Transverse colon (tissue), 4 donors: ENCODE measurements at places on chromosomes 4 and X. TPM values are rescaled to one million over a fixed set of nuclear protein-coding genes. Genes with fewer than 3 reads are reported as not detected.

DNA sequence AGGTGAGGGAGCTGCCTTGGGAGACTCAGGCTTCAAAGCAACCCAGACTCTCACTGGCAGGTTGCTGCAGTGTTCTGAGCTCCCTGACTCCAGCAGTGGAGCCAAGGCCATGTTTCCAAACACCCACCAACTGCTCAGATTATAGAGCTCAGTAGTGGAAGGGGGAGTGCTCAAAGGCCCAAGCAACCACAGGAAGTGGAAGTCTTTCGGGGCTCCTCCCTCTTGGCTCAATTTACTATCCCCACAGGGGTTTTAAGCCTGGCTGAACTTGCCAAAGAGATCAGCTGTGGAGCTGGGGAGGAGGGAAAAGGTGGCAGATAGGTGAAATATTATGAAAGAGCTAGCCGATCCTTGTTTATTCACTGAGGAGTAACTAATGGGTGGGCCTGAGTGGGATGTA lies 82.5 kb downstream of the HPRT1 start:
- H3K4me3 ChIP-seq, result no peak overlapping the region
- H3K4me1 ChIP-seq, result no peaks in the 10 kb centered on the region
- H3K27ac ChIP-seq, result no peak overlapping the region
- DNase-seq, result no peak
- H3K36me3 ChIP-seq, result no peaks in the 10 kb centered on the region
- H3K27me3 ChIP-seq, result peaks cover 44% of the 10 kb centered on the region

GRCh38 chr4:187501731-187502130 lies 493.8 kb upstream of the ZFP42 start:
- H3K4me1 ChIP-seq, result no peaks in the 10 kb centered on the region
- H3K27ac ChIP-seq, result no peak overlapping the region
- H3K27me3 ChIP-seq, result no peaks in the 10 kb centered on the region
- no peaks in the 10 kb centered on the region for H3K36me3 ChIP-seq
- H3K4me3 ChIP-seq, result no peak overlapping the region

- H3K27me3 ChIP-seq, result no peaks in the 10 kb centered on the region
- peak; percentile 100 for DNase-seq
- peak within 1 kb of the TSS; percentile 99 for H3K27ac ChIP-seq
- peaks cover 8% of the 10 kb centered on the region for H3K4me1 ChIP-seq
- no peaks in the 10 kb centered on the region for H3K36me3 ChIP-seq
Observed at GRCh38 chrX:44872821-44873414, at the start of gene KDM6A. TSS of gene KDM6A (plus strand) at chrX:44873188. CDS start at chrX:44873552, 364 bp downstream.

GRCh38 chr4:187128976-187129375 lies 405.3 kb upstream of the FAT1 start:
- DNase-seq, result no peak
- no peaks in the 10 kb centered on the region for H3K4me1 ChIP-seq
- no peak overlapping the region for H3K4me3 ChIP-seq
- no peaks in the 10 kb centered on the region for H3K36me3 ChIP-seq

DNA sequence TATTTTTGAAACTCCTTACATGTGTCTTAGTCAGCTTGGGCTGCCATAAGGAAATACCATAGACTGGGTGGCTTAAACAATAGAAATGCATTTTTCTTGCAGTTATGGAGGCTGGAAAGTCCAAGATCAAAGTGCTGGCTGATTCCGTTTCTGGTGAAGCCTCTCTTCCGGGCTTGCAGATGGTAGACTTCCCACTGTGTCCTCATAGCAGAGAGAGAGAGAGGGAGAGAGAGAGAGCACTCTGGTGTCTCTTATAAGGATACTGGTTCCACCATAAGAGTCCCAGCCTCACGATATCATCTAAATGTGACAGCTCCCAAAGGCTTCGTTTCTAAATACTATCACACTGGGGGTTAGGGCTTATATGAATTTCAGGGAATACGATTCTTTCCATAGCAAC lies 39.7 kb downstream of the ENPEP start:
- H3K36me3 ChIP-seq, result no peaks in the 10 kb centered on the region
- DNase-seq, result no peak
- H3K4me1 ChIP-seq, result peaks cover 10% of the 10 kb centered on the region
- H3K4me3 ChIP-seq, result peak overlapping the region; percentile 38
- no peaks in the 10 kb centered on the region for H3K27me3 ChIP-seq

DNA sequence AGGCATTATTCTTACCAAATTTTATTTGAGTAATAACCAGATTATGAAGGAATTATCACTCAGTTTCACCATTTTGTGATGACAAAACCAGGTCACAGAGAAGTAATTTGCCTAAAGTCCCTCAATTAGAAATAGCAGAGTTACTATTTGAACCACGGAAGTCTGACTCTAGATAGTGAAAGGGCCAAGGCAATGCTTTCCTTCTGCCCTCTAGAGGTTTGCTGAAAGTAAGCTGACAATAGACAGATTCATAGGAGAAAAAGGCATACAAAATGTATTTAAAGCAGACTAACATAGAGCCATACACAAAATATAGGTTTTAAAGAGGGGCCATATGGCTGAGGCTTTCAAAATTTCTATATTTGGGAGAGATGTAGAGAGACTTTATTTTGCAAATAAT lies 43.1 kb downstream of the CXXC4 start:
- H3K4me3 ChIP-seq, result no peak overlapping the region
- DNase-seq, result no peak
- H3K27me3 ChIP-seq, result no peaks in the 10 kb centered on the region
- H3K36me3 ChIP-seq, result no peaks in the 10 kb centered on the region

The TEX13A gene
- total RNA-seq, result not detected

DNA sequence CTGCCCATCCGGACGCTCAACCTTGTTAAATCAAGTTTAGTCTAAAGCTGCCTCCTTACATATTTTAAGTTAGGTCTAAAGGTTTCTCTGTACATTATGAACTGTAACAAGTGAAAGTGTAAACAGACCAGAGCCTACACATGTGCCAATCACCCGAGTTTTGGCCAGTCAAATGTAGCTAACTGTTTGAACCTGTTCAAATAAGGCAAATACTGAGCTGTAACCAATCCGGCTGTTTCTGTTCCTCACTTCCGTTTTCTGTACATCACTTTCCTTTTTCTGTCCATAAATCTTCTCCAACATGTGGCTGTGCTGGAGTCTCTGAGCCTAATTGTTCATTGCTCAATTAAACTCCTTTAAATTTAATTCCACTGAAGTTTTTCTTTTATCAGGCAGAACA lies 113.3 kb upstream of the SHISA3 start:
- no peak overlapping the region for H3K27ac ChIP-seq
- no peak for DNase-seq
- no peaks in the 10 kb centered on the region for H3K4me1 ChIP-seq
- H3K27me3 ChIP-seq, result no peaks in the 10 kb centered on the region
- H3K4me3 ChIP-seq, result no peak overlapping the region

DNA sequence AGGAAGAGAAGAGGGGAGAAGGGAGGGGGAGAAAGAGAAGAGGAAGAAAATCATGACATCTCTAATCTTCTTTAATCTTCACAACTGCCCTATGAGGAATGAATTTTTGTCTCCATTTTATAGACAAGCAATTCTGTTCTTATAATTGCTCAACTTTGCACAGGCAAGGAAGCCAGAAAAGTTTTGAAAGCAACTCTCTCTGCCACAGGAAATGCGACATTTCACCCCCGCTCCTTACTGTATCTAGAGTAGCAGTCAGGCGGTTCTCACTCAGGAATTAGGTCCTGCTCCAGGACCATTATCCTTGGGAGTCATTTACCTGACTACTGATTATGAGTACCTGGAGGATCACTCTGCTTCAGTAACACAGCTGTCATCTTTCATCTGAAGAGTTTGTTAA lies 69.2 kb upstream of the FAM9A start:
- no peak for DNase-seq
- no peak overlapping the region for H3K4me3 ChIP-seq
- H3K27ac ChIP-seq, result no peak overlapping the region
- no peaks in the 10 kb centered on the region for H3K36me3 ChIP-seq
- H3K4me1 ChIP-seq, result no peaks in the 10 kb centered on the region

DNA sequence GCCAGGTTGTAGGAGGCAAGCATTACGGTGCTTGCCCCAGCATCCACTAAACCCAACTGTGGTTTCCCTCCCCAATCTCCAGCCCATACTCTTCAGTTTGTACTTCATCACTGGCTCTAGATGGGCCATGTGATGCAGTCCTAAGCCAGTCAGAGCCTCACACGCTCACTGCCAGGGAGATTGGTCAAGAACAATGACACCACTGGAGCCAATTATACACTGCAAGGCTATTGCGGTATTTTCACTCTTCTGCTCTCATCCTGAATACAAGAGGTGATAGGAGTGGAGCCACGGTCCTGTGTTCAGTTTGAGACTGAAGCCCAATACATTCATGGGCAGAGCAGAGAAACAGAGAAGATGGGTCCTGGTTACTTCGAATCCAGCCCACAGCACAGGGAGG lies 58.4 kb downstream of the SEPSECS start:
- H3K36me3 ChIP-seq, result no peaks in the 10 kb centered on the region
- H3K4me1 ChIP-seq, result no peaks in the 10 kb centered on the region
- H3K27me3 ChIP-seq, result peaks cover 10% of the 10 kb centered on the region

GRCh38 chr4:74669702-74670101 lies 124.6 kb downstream of the BTC start:
- H3K36me3 ChIP-seq, result no peaks in the 10 kb centered on the region
- no peak overlapping the region for H3K4me3 ChIP-seq
- DNase-seq, result no peak
- H3K27ac ChIP-seq, result no peak overlapping the region
- peaks cover 32% of the 10 kb centered on the region for H3K4me1 ChIP-seq
- H3K27me3 ChIP-seq, result no peaks in the 10 kb centered on the region

- H3K27ac ChIP-seq, result no peak overlapping the region
- no peaks in the 10 kb centered on the region for H3K4me1 ChIP-seq
- no peak for DNase-seq
- no peak overlapping the region for H3K4me3 ChIP-seq
Observed at GRCh38 chrX:26922278-26922677, 540.9 kb downstream of the PPP4R3C start.

GRCh38 chrX:68488657-68489056 lies 10.2 kb upstream of the YIPF6 start:
- no peak overlapping the region for H3K4me3 ChIP-seq
- H3K27ac ChIP-seq, result peak overlapping the region; percentile 51
- no peaks in the 10 kb centered on the region for H3K4me1 ChIP-seq
- no peaks in the 10 kb centered on the region for H3K27me3 ChIP-seq
- peak; percentile 71 for DNase-seq

DNA sequence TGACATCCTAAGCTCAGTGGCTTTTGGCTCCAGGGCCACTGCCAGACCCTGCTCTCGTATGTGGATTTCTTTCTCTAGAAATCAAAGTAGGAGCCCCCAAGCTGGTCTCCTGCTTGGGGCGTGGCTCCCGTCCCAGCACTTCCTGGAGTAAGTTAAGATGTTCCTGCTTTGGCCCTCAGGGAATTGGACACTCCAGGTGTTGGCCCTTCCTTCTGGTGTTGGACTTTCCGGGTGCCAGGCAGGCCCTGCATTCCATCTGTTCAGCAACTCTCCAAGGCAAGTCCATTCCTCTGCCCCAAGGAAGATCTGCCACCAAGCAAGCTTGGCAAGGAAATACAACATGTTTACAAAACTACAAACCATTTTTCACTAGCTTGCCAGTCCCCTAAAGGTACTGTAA lies 22.1 kb upstream of the GPC4 start:
- no peak overlapping the region for H3K27ac ChIP-seq
- H3K27me3 ChIP-seq, result no peaks in the 10 kb centered on the region
- no peaks in the 10 kb centered on the region for H3K36me3 ChIP-seq
- no peak for DNase-seq
- no peak overlapping the region for H3K4me3 ChIP-seq
- H3K4me1 ChIP-seq, result no peaks in the 10 kb centered on the region

- H3K27me3 ChIP-seq, result no peaks in the 10 kb centered on the region
- no peaks in the 10 kb centered on the region for H3K4me1 ChIP-seq
- peak; percentile 13 for DNase-seq
- no peaks in the 10 kb centered on the region for H3K36me3 ChIP-seq
Observed at GRCh38 chrX:78571849-78572248, 87.3 kb downstream of the RTL3 start.

- no peaks in the 10 kb centered on the region for H3K36me3 ChIP-seq
- H3K4me3 ChIP-seq, result no peak overlapping the region
- peaks cover 19% of the 10 kb centered on the region for H3K4me1 ChIP-seq
- DNase-seq, result no peak
- H3K27ac ChIP-seq, result no peak overlapping the region
- H3K27me3 ChIP-seq, result no peaks in the 10 kb centered on the region
Observed at GRCh38 chrX:39487969-39488330, 609.8 kb downstream of the BCOR start.

GRCh38 chrX:155334486-155335336 lies at the start of gene CLIC2:
TSS of gene CLIC2 (minus strand) at chrX:155334614. CDS start at chrX:155334427, 187 bp downstream.
- DNase-seq, result peak; percentile 17
- no peaks in the 10 kb centered on the region for H3K4me1 ChIP-seq
- H3K27ac ChIP-seq, result peak within 1 kb of the TSS; percentile 50
- peak within 1 kb of the TSS; percentile 30 for H3K4me3 ChIP-seq

DNA sequence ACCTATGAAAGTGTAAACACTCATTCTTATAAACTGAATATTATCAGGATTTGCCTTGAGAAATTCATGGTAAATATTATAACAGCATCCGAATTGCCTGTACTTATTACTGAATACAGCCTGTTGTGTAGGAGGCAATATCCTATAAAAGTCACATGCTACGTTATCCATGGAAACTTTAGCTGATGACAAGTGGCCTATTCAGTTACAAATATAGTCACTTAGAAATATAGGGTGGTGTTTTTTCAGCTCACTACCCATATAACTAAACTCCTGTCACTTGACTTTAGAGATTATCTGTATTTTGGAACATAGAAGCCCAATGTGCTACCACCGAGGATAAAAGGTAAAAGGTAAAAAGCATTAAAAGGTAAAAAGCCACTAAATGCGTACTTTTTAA lies 493.4 kb downstream of the INPP4B start:
- no peaks in the 10 kb centered on the region for H3K36me3 ChIP-seq
- H3K27ac ChIP-seq, result no peak overlapping the region
- peaks cover 29% of the 10 kb centered on the region for H3K4me1 ChIP-seq
- no peak overlapping the region for H3K4me3 ChIP-seq

DNA sequence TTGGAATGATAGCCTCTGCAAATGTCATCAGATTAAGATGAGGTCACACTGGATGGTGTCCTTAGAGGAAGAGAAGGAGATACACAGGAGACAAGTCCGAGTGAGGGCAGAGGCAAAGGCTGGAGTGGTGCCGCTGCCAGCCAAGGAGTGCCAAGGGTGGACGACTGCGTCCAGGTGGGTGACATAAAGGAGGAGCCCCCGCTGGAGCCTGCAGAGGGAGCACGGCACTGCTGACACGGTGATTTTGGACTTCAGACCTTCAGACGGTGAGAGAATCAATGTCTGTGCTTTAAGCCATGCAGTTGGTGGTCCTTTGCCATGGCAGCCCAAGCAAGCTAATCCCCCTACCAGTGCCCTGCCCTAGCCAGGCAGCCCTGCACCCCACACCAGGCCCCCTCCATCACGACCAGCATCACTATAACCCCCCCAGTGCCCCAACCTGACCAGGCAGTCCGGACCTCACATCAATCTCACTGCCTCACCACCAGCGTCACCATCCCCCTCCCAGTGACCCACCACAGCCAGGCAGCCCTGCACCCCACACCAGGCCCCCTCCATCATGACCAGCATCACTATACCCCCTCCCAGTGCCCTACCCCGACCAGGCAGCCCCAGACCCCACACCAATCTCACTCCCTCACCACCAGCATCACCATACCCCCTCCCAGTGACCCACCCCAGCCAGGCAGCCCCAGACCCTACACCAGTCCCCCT lies 130.0 kb downstream of the HMX1 start:
- no peaks in the 10 kb centered on the region for H3K36me3 ChIP-seq
- no peaks in the 10 kb centered on the region for H3K27me3 ChIP-seq
- no peak overlapping the region for H3K27ac ChIP-seq
